ENCODE measurements at places on chromosomes 11 and 22.
A peak's percentile ranks its signal among the peaks of the same experiment; 100 is the strongest.

DNA sequence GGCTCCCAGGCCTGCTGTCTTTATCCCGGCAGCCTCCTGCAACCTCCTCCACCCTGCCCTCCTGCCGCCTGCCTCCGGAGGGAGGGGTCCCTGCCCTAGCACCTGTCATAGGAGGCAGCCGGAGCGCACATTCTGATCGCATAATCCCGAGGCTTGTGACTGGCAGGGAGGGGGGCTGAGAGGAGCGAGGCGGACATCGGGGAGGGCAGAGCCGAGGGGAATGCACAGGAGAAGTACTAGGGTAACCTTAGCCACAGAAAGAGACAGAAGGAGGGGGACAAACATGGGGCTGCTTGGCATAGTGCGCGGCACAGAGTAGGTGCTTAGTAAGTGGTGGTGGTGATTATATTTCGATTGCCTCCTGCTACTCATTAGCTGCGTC, 9.2 kb upstream of the ALX4 start:
- DNase-seq: no peak

DNA sequence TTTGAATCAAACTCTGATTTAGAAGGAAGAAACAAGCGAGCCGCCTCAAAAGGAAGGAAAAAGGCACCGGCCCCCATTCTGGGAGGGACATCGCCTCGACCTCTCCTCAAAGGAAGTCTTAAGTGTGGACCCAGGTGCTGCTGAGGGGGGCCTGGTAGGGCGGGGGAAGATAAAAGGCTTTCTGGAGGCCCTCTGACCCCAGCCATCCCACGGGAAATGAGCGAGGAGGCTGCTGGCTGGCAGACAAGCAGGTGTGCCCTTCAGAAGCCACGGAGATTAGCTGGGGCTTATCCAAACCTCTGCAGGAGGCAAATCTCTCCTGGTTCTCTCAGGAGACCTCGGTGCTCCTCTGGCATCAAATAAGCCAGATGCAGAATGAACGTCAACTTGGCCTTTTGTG, 171.4 kb upstream of the BLID start:
- no peak for DNase-seq

DNA sequence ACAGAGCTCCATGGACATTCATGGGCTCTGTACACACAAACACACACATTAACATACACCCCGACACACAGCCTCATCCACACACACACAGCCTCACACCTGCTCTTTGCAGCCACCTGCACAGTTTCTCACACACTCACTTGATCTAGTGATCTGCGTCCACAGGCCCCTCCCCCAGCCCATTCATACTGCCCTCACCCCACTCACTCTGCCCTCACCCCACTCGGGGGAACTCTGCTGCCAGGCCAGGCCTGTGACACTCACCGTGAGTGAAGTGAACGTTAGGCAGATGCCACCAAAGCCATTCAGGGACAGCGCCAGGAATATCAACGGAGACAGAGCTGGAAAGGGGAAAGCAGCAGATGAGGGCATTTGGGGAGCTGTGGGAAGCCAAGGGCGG, 15.0 kb downstream of the SLC43A1 start:
- no peak for DNase-seq

DNA sequence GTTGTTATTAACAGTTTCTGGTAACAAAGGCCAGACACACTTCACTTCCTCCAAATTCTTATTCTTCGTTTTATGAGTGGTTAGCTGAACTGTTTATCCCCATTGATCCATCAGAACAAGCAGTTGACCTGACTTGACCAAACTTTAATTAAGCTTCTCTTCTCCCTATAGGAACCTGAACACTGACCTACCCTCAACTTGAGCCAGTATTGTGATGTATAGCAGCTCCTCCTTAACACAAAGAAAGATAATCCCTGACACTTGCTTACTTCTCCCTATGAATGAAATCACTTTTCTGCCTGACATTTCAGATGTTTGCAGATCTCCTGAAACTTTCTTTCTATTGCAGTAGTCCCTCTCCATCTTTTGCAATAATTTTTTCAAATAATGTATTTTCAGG, 41.9 kb downstream of the ANO5 start:
- DNase-seq: no peak

DNA sequence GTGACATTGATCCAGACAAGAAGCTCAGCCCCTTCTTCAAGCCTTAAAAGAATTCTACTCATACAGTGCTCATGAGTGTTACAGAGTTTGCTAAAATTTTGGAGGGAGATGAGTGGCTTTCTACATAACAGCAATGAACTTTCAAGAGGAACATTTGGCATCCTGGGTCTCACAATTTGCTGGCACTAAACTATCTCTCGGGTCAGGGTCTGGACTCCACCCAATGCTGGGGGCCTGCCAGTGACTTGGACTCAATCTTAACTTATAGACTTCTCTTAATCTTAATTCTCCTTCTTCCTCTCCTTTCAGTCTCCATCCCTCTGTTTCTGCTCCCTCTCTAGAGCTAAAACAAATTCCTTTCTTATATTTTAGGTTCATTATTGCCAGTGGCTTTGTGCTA, 317.9 kb downstream of the TMEM135 start:
- no peak for DNase-seq

DNA sequence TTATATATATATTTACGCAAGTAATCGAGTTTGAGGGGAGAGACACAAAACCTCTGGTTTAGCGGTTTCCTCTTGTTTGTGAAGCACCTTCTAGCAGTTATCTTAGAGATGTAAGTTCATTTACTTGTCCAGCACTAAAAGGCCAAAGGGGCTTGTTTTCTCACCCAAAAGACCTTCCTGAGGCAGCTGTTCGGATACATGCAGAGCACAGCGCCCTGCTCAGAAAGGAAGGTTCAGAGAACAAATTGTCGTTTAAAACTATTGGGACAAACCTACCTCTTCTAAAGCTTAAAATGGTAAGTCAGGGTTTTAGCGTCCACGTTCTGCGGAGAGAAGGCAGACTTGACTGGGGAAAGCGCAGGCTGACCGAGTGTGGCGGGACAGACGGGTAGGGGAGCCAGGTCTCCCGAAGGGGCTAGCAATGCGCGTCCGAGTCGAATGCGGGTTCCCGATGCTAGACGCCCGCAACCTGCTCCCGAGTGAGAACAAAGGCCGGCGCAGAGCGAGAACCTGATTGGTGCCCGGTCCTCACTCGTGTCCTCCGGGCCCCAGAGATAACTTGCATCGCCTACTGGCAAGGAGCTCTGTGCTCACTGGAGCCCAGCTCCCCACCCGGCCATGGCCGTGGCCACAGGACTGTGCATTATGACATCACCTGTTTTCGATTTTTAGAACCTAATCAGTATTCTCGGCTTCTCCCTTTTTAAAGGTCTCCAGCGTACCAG, 1.0 kb upstream of the SESN3 start:
- DNase-seq: peak; percentile 39

GRCh38 chr11:68325907-68326220, 13.5 kb downstream of the LRP5 start:
- DNase-seq: no peak

DNA sequence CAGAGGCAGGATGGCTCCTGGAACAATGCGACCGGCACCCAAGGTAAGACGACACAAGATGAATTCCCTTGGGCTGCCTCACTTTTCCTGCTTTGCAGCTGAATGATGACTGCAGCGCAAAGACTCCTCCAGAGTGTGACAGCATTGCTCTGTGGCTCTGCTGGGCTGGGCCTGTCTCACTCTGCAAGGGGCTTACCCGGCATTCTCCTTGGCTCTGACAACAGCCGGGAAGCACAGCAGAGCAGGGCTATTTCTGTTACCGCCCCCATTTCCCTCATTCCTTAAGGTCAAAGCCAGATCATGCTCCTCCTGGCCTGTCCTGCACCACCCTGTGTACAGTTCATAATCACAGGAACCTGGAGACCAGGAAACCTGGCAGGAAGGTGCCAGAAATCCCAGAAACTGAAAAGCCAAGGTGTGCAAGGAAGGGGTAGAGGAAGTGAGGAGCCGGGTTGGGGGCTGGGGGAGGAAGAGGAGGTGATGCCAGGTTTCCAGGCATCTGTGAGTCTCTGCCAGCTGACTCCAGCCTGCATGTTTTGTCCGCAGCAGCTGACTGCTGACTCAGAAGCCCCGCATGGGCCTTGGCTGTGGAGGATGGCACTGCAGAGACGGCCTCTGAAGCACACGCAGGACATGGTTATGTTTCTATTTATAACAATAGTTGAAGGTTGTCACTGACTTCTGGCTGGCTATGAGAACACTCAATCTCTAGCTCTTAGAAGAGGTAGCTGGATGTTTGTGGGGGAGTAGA, 113.6 kb downstream of the MICAL3 start:
- no peak for DNase-seq
